ENCODE measurements at places on chromosomes 12 and 14. TPM values are rescaled to one million over a fixed set of nuclear protein-coding genes. Genes with fewer than 3 reads are reported as not detected.

Gene KLHL33
- 0.26 TPM for total RNA-seq

Gene DNAJC22
- total RNA-seq, result 0.16 TPM

Gene HIGD1C
- total RNA-seq, result not detected

Gene TBX5
- total RNA-seq, result 0.10 TPM

Gene C3AR1
- 4.6 TPM for total RNA-seq

Gene SLC5A8
- not detected for total RNA-seq

Gene KRT78
- total RNA-seq, result not detected

Gene ACSM4
- not detected for total RNA-seq

Gene ATP2A2
- total RNA-seq, result 357 TPM

Gene SMAGP
- total RNA-seq, result 52.7 TPM

Gene ST8SIA1
- 9.4 TPM for total RNA-seq

Gene WNT1
- not detected for total RNA-seq

Gene OR6C4
- not detected for total RNA-seq

Gene MYF6
- not detected for total RNA-seq

Gene TAS2R8
- total RNA-seq, result not detected

Gene GPRC5A
- 26.2 TPM for total RNA-seq

- no peak for DNase-seq
Observed at GRCh38 chr12:31589598-31589903, 1.4 kb downstream of the DENND5B start.

- DNase-seq, result no peak
Observed at GRCh38 chr12:106080791-106081170, 58.0 kb downstream of the NUAK1 start.

- DNase-seq, result no peak
Observed at GRCh38 chr12:67457136-67457535, 188.0 kb downstream of the CAND1 start.

DNA sequence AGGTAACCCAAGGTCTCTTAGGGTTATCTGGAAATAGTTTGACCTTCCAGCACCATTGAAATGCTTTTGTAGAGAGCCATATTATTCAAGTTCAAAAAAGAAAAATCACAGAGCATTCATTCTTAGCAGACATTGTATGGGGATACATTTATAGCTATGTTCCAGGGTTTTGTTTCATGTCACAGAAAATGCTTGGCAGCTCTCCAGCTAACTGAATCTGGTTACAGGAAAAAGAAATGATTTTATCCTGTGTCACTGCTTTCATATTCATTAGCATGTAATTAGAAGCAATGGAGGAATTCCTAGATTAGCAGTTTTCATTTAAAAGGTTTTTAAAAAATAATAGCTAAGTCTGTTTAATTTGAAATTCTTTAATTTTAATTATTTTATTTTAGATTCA, 78.9 kb downstream of the SNAPC1 start:
- no peak for DNase-seq

DNA sequence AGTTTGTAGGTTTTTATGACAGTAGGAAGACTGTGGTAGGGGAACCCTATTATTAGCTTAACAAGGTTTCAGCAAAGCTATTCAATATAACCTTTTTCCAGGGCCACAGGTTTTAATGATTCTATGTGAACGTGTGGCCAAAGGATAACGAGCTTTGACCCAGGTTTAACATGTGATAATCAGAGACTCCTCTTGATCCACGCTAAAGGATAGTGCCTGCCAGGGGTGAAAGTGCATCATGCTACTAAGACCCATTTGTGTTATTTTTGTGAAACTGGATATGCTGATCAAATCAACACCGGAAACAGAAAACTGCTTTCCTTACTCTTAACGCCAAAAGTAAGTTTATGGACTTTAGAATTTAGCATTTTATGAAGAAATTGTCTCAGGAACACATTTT, 909 bp upstream of the TAOK3 start:
- DNase-seq, result no peak

DNA sequence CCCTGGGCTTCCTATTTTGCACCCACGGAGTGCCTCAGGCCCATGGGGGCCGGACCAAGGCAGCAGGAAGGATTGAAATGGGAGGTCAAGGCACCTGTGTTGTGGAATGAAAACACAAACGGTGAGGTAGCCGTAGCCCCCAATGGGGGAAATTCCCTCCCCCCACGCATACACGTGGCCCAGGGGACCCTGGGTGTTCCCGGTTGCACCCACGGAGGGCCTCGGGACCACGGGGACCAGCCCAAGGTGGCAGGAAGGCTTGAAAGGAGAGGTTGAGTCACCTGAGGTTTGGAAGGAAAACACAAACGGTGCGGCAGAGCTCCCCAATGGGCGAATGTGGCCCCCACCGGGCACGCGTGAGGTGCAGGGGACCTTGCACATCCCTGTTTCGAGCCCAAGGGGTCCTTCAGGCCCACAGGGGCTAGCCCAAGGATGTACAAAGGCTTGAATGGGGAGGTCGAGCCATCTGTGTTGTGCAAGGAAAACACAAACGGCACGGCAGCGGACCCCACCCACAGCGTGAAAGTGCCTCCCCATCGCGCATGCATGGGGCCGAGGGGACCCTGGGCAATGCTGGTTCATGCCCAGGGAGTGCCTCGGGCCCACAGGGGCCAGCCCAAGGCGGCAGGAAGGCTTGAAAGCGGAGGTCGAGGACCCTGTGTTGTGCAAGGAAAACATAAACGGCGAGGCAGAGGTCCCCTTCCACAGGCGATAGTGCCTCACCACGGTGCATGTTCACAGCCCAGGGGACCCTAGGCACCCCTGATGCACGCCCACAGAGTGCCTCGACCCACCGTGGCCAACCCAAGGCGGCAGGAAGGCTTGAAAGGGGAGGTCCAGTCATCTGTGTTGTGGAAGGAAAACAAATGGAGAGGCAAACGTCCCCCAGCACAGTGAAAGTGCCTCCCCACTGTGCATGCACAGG, 376.7 kb downstream of the ALG10 start:
- peak; percentile 32 for DNase-seq

- DNase-seq, result no peak
Observed at GRCh38 chr14:32011225-32011624, 65.9 kb upstream of the ARHGAP5 start.

- no peak for DNase-seq
Observed at GRCh38 chr14:33855672-33856071, 95.2 kb downstream of the EGLN3 start.

DNA sequence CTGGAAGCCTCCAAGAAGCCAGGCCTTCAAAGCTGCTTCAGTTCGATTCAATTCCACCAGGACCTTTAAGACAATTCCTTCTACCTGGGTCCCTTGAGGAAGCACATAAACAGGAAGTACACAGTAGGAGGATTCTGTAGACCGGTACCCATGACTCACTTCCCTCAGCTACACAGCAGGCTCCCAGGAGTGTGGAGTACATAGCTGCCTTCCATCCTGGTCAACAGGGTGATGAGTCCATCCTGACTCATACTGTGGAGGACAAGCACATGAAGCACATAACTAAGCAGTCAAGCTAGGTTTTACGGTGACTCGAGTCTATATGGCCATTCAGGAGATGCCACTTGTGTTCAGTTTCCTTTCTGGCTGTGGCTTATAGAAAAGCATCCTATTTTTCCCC, 197.6 kb upstream of the RBM19 start:
- DNase-seq, result no peak

DNA sequence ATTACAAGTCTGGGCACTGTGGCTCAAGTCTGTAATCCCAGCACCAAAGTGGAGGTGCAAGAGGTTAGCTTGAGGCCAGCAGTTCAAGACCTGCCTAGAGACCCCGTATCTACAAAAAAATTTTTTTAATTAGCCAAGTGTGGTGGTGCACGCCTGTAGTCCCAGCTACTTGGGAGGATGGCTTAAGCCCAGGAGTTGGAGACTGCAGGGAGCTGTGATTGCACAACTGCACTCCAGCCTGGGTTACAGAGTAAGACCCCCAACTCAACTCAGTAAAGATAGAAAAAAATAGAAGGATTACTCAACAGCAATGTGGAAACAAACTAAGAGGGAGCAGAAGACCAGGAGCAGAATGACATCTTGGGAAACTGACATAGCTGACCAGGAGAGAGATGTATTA, 13.3 kb downstream of the SBNO1 start:
- DNase-seq, result no peak

DNA sequence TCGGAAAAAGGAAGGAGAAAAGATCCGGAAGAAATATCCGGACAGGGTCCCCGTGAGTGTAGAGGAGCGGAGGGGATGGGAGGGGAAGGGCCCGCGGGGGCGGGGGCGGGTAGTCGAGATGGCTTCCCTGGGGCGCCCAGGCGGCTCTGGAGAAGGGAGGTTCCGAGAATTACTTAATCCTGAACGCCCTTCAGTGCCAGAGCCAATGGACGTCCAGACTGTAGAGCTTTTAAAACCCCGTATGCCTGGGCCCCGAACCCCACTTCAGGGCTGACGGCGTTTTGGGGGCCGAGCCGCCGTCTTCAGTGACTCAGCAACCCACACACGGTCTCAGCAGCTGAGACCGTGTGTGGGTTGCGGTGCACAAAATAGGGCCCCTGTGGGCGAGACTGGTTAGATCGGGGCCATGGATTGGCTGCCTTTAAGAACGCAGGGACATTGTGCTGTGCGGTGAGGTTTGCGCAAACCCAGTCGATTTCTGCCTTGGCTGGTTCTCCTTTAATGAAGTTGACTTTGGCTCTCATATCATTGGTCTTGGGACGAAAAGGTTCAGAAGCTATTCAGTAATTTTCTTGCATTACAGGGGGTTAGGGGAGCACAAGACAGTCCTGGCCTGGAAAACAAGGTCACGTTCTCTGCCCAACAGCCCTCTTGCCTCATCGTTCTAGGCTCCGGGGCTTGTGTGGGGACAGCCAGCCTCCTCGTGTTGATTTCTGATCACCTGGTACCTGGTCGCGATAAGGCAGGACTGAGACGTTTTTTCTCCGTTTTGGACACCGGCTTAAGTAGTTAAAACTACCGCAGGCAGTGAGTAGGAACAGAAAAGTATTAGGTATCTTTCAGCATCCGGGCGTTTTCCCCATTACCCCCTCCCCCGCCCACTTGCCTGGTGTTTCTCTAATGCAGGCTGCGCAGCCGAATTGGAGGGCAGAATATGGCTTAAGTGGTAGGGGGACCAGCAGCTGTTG, 775 bp downstream of the GABARAPL1 start:
- DNase-seq, result peak; percentile 70

GRCh38 chr14:59406454-59407245, 58.5 kb downstream of the GPR135 start:
- DNase-seq, result no peak

- DNase-seq, result no peak
Observed at GRCh38 chr12:2170376-2170775, 117.6 kb downstream of the CACNA1C start.

DNA sequence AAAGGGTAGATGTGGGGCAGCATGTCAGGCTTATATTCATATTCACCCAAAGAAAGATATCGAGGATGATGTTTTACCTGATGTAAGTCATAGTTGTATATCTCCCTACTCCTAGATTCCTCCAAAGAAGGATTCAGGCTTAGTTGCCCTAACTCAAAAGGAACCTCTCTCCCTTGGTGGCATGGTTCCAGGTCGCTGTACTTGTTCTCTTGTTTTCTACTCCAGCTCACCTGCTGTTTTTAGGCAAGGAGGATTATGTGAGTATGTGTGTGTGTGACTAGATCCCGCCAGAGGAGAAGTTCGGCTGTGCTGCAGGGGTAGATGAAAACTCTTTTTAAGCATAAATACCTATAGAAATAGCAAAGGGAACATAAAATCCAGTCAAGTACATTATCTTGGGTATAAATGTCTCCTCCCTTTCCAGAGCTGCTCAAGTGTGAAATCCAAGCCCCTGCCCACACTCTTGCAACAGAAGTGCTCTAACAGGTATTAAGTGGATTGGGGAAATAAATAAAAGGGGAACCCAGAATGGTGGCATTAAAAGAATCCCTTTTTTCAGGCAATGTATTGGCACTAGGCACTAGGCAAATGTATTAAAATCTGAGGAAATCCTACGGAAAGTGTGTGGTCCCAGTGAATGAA, 375.7 kb downstream of the ZFP36L1 start:
- no peak for DNase-seq

- DNase-seq, result no peak
Observed at GRCh38 chr12:21370845-21371449, 1.8 kb upstream of the IAPP start.

DNA sequence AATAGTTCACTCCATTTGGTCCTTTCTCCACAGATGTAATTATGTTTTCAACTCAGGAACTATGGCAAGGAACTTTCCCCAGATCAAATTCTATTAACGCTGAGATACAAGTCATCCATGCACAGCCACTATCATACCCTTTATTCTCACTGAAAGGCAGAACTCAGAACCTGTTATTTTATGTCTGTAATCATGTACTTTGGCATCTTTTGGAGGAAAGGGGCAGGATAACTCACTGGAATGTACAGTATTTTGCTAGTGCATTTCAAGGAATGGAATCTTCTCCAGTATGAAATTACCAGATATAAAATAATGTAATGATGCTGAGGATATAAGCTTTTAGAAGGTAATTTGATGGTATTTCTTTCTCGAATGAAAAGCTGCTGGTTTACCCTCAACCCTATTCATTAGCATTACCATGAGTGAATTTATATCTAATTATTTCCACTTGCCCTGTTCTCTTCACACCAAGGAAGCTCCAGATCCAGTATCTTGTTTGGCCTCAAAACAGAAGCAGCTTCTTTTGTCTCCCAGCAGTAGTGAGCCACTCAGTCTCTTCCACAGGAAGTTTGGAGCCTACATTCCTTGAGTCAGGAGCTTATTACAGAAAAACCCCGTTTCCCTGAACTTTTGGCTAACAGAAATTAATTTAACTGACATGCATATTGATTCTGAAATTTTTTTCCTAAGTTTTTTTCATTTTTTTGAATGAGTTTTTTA, 10.0 kb upstream of the AMHR2 start:
- no peak for DNase-seq

DNA sequence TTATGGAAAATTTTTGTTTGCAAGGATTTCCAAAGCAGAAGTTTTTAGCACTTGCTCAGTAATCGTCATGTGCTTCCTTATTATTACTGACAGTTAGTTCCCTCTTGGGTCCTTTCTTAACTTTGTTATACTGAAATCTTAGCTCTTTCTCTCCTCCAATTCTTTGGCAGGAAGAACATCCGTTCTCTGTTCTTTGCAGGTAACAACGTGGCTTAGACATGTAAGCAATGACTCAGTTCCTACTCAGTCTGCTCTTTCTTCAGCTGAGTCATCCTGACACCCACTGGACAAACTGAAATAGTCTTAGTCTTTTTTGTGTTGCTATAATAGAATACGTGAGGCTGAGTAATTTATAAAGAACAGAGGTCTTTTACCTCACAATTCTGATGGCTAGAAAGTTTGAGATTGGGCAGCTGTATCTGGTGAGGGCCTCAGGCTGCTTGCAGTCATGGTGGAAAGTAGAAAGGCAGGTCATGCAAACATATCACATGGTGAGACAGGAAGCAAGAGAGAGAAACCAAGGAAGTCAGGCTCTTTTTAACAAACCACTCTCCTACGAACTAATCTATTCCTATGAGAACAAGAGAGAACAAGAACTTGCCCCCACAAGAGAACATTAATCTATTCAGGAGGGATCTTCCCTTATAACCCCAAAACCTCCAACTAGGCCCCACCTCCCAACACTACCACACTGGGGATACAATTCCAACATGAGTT, 49.2 kb downstream of the TESPA1 start:
- no peak for DNase-seq

- DNase-seq, result no peak
Observed at GRCh38 chr12:110744601-110745264, 2.0 kb upstream of the PPP1CC start.
